ENCODE measurements at places on chromosomes 3 and 15.

- no peak for DNase-seq
Measured at GRCh38 chr3:140570602-140571001, 107.3 kb upstream of the TRIM42 start.

GRCh38 chr3:50616770-50617095 lies 218 bp upstream of the MAPKAPK3 start:
- peak; percentile 84 for DNase-seq

- DNase-seq: no peak
Measured at GRCh38 chr3:57727106-57727505, 29.0 kb upstream of the SLMAP start.

- DNase-seq: no peak
Measured at GRCh38 chr3:33803894-33804526, 5.6 kb downstream of the PDCD6IP start.

DNA sequence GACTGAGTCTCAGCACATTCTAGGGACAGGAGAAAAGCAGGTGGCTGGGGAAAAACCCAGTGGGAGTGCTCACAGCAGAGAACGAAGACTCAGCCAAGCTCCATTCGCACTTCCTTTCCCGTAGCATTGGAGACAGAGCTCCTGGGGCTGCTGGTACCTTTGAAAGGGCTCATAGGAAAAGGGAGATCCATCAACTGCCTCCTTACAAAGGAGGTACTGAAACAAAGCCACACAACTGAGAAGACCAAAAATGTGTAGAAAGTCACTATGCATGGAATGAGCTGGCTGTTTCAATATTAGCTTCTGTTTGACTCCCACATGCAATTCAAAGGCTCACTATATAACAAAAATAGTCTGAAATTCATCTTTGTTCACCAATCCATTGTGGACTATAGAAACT lies 16.9 kb downstream of the STIMATE start:
- no peak for DNase-seq

GRCh38 chr3:4588466-4588865 lies 95.3 kb downstream of the ITPR1 start:
- no peak for DNase-seq

- DNase-seq: no peak
Measured at GRCh38 chr3:52678265-52679198, 7.2 kb downstream of the PBRM1 start.

- DNase-seq: no peak
Measured at GRCh38 chr3:132014105-132014504, 20.7 kb downstream of the CPNE4 start.

- no peak for DNase-seq
Measured at GRCh38 chr3:68057637-68058320, 403.4 kb upstream of the SUCLG2 start.

GRCh38 chr3:12755754-12756153 lies 3.3 kb downstream of the TMEM40 start:
- DNase-seq: no peak

DNA sequence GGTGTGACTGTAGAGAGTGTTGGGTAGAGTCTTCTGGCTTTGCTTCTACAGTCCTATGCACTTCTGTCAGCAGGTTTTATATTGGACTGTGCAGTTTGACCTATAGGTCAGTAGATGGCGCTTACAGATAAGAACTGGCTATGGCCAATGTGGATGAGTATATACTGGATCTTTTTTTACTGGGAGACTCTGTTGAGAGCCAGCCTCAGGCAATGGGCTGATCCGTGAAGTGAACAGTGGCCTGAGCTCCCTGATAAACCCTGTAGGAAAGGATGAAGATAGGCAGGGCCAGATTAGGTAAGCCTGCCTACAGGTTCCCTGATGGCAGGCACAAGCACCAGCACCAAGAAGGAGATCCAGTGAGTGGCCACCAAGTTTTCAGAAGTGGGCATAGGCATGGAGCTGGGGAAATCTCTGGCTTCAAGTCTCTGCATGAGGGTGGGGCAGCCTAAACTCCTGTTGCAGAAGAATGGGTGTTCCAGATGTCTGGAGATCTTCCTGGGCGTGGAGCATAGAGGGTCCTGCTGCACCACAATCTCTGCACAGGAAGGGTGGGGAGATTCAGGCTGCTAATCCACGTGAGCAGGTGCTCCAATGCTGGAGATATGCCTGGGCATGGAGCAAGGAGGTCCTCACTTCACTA lies 326.0 kb upstream of the SGO1 start:
- DNase-seq: peak; percentile 52

DNA sequence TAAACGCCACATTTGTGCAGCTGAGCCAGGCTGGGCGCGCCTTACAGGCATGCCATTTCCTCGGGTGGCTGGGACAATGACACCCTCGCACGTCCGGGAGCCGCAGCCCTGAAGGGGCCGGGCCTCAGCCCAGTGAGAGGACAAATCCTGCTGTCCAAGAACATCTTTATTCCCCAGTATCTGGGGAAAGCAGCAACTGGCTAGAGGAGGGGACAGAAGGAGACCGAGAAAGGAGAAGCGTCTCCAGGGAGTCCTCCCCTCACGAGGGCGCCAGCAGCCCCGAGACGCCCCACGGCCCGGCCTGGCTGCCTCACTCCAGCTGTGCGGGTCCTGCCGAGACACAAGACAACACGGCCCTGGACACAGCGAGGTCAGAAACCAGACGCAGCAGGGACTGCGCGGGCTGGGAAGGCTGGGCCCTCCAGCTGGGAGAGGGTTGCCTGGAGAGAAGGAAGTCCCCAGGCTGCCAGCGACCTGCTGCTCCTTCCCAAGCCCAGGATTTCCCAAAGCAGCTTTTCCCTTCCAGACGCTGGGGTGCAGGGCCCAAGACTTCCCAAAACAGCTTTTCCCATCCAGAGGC lies 130.2 kb downstream of the CHSY1 start:
- peak; percentile 68 for DNase-seq

DNA sequence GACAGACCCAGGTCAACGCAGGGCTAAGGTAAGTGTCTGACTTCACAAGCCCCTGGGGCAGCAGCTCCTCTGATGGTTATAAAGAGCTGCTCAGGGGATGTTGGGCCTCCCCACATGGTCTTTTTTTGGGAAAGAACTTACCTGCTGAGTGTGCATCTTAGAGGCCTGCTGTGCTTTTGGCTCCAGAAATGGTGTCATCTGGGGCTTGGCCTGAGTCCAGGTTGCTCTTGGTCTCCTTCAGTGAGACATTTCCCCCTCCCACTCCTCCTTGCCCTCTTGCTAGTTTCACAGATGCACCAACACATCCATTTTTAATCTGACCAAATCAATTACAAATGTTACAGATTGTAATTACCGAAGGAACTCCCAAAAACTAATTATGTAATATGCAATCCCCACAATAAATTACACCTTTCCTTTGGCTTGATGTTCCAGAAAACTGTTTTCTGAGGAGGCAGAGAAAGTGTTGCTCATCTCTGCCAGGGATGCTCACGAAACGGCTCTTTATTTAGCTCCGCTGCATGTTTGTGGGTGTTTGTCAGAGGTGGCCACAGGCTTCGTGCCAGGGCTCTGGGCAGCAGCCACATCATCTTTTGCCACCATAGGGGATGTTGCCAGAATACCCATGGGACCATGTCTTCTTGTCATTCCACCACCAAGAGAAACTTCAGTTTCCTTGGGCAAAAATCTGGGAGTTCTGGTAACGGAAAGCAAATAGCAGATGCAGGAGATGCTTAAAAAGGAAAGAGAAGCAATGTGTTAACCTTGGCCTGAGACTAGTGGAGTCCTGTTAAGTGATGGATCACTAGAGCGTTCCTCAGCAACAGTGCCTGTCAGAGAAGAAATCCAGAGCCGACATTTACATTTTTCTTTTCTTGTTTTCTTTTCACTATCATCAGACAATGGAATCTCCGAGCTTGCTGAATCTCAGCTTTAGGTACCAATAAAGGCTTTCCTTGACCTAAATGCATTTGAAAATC lies 799.9 kb downstream of the AGBL1 start:
- peak; percentile 21 for DNase-seq

- DNase-seq: no peak
Measured at GRCh38 chr15:67035886-67036285, 29.5 kb upstream of the SMAD3 start.

DNA sequence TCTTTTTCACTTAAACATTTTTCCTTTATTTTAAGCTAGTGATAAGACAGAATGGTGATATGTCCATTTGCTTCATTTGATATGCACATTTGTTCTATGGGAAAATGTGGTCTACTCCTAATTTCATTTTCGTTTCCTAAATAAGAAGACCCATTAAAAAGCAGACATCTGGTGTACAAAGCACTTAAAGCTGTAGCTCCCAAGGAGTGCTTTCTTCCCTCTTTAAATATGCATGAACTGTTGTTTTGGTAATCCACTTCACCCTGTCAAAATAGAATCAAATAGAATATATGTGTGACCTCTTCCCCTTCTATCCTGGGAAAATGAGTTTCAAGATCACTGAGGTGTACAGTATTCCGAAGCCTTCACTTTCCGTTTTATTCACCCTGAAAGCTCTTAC lies 182.8 kb downstream of the ROBO2 start:
- no peak for DNase-seq

GRCh38 chr3:154121701-154122551 lies 736 bp downstream of the ARHGEF26 start:
- no peak for DNase-seq

DNA sequence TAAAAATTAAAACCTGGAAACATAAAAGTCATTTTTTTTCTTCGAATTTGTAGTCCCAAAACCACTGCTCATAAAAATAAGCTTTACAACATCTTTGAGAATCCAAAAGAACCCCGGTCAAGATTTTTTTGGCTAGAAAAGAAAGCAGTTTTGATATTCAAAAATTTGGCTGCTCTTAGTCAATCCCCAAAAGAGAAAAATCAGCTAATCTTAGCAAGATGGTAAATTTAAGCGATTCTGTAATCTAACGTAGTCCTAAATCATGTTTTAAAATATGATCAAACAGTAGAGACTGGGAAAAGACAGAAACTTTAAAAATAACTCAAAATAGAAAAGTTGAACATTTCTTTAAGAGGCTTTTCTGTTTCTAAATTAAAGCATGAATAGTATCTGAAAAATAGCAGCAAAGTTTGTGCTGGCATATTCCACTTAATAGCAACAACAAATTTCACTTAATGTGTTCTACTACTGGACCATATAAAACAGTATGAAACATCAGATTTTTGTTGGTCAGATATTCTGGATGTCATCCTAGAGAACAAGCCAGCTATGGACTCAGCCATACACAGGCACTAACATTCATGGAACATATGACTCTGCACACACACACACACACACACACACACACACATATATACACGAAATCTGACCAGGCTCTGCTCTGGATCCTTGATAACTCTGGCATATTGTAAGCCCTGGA lies 19.1 kb upstream of the NR2F2 start:
- DNase-seq: no peak

- DNase-seq: no peak
Measured at GRCh38 chr3:16337856-16338540, 73.0 kb downstream of the OXNAD1 start.

GRCh38 chr3:122957707-122958689 lies 69.6 kb downstream of the SEMA5B start:
- DNase-seq: no peak

DNA sequence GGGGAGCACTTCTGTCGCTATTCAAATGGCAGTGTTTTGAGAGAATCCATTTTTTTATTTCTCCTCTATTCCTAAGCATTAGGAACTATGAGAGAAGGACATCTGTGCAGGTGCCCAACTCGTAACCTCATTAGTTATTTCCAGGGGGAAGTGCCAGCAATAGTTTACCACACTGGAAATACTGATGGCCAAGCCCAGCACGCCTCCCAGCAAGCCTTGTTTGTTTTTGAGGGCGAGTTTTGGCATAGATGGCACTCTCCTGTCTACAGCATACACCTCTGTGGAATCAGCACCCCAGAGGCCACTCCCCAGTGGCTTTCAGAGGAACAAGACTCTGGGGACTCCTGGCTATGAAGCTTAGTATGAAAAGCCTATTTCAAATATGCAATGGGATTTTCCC lies 36.6 kb downstream of the FAN1 start:
- no peak for DNase-seq

DNA sequence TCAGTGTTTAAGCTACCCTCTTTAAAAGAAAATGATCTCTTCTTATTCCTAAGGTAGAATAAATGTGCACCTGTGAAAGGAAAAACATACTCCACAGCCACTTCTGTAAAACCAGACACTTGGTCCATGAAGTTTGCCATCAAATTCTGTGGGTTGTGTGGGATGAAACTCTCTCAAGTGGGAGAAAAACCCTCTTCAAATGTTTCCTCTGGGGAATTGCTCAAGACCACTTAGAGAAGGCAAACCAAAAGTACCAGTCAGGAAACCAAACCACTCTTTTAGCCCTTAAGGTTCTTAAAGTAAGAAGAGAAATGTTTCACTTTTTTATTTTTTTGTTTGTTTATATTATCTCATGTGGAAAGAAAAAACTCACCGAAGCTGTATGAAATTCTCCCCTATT lies 1.2 kb downstream of the COL8A1 start:
- no peak for DNase-seq

DNA sequence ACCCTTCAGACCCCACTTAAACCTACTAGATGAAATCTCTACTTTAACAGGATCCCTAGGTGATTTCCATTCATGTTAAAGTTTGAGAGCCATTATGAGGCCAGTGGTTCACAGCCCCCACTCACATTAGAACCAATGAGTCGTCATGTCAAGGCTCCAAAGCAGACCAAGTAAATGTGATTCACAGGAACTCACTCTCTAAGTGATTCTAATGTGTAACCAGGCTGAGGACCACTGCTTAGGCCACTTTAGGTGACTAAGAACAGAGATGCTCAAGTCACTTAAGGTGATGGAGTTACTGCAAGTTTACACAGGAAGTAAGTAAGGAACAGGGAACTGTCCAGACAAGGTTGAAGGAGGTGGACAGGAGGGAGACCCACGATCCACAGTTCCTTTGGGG lies 7.7 kb downstream of the GALNT15 start:
- no peak for DNase-seq

- peak; percentile 74 for DNase-seq
Measured at GRCh38 chr3:107846279-107846852, 244.5 kb downstream of the CD47 start.

- no peak for DNase-seq
Measured at GRCh38 chr3:193996221-193996620, 139.7 kb upstream of the HES1 start.

- DNase-seq: no peak
Measured at GRCh38 chr3:123535580-123535979, 49.3 kb downstream of the HACD2 start.

All from Ammon's horn (tissue), 1 donor.